SK-MEL-5 (cell line): ENCODE measurements at places on chromosomes 1 and 21. TPM values are rescaled to one million over a fixed set of nuclear protein-coding genes. Genes with fewer than 3 reads are reported as not detected.

MXRA8 gene
- 0.08 TPM in 1 of 2 replicates, not detected in the other for total RNA-seq

LAX1 gene
- not detected in 2 replicates for total RNA-seq

SYDE2 gene
- 2.0 and 2.6 TPM in 2 replicates for total RNA-seq

PADI2 gene
- 1.7 and 2.4 TPM in 2 replicates for total RNA-seq

RPAP2 gene
- 22.6 TPM in 2 replicates for total RNA-seq

GLIS1 gene
- 0.16 TPM in 1 of 2 replicates, not detected in the other for total RNA-seq

CRYBG2 gene
- not detected in 2 replicates for total RNA-seq

ATPAF1 gene
- total RNA-seq = 62.9 and 68.8 TPM in 2 replicates

LCE3E gene
- total RNA-seq = not detected in 2 replicates

KIAA1614 gene
- 0.08 and 0.32 TPM in 2 replicates for total RNA-seq

SPRR2F gene
- 0.18 and 0.51 TPM in 2 replicates for total RNA-seq

SNRPE gene
- 140 and 176 TPM in 2 replicates for total RNA-seq

NTMT2 gene
- total RNA-seq = not detected in 2 replicates

- no peak for DNase-seq
These were observed 2.6 kb upstream of the TMCO4 start for GRCh38 chr1:19802269-19802668.

- no peak for DNase-seq
These were observed 28.4 kb upstream of the CEP350 start for GRCh38 chr1:179925922-179926849.

DNA sequence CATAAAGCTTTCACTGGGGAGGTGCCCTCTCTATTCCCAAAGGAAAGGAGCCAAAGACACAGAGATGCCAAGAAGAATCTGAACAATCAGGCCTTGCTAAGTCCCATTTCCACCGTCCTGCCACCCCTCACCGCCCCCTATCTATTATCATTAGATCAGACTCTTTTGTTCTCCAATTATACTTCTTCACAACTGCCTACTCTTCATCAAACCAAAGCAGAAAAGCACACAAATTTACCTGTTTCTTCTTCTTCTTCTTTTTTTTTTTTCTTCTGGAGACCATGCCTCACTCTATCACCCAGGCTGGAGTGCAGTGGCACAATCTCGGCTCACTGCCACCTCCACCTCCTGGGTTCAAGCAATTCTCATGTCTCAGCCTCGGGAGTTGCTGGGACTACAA, 43.1 kb upstream of the ARHGEF10L start:
- DNase-seq = no peak

GRCh38 chr1:1322952-1323351, 1.5 kb downstream of the INTS11 start:
- DNase-seq = no peak

- no peak for DNase-seq
These were observed 1.5 kb upstream of the CD244 start for GRCh38 chr1:160864173-160864572.

- no peak for DNase-seq
These were observed 39.2 kb upstream of the GRIK1 start for GRCh38 chr21:29979043-29979442.

DNA sequence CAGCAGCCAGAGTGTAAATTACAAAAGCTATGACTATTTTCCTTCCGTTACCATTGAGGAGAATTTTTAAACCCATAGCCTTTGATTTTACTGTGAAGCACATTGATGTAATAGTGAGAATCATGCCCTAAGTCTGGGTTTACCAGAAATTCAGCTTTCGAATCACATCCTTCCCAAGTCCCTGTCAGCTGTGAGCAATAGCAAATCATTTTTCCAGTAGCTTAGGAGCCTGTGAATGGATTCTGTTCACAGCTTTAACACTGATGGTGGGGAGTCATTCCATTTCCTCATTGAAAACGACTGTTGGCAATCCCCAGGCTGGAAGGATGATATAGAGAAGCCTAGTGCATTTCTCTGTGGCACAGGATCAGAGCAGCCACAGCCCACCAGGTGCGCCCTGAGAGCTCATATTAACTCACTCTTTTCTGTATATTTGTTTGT, 82.2 kb upstream of the C1orf105 start:
- DNase-seq = no peak

DNA sequence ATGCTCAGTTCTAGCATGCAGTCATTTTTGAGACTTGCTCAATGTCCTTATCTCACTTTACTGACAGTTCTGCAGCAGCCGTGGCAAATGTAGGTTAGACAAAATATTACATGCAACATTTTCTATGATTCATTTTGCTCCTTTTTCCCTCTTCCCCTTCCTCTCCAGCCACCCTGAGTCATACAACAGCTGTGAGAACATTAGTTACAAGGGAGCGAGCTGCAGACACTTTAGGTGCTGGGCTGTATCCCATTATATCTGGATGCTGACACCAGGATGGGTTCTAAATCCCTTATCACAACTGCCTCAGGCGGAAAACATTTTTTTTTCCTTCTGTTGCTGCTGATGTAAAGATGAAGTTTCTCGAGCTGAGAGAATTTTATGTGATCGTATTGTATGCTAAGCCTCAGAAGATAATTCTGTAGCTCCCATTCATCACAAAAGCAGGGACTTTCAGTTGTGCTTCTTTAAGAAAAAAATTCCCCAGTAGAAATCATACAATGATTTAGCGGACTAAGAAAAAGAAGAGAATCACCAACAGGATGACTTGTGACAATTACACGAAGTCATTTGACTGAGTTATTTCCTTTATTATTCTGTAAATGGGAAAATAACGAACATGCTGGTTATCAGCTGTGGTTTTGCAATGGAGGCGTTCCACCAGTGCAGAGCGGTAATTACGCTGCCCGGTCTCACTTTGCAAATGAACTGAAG, 345.0 kb downstream of the DISC1 start:
- no peak for DNase-seq

GRCh38 chr1:5768014-5768413, 224.2 kb downstream of the NPHP4 start:
- peak; percentile 13 for DNase-seq

GRCh38 chr1:1928231-1929101, 9.4 kb upstream of the TMEM52 start:
- DNase-seq = no peak

DNA sequence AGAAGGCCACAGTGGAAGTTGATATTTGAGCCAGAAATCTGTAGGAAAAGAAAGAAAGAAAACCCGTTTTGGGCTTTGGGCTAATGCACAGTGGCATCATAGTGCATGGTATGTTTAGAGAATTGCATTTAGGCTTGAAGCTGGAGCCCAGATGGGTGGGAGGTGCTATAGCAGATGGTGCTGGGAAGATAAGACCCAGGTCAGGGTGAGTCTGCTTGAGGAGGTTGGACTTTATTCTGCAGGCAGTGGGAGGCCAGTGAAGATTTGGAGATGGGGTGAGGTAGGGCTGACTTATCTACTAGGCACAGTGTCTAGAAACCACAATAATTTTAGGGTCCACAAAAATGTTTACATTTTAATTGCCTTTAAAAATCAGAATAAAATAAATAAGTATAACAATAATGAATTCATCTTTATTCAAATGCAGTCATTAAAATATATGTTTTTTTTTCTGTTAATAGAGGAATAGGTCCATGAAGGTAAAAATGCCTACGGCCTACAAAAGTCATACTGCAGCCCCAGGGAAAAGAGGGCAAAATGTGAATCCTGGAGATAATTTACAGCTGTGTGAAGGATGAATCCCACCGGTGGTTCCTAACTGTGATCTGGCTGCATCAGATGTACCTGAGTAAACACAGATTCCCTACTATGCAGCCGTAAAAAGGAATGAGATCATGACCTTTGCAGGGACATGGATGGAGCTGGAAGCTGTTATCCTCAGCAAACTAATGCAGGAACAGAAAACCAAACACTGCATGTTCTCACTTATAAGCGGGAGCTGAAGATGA, 8.7 kb downstream of the DNAJC6 start:
- DNase-seq = no peak

GRCh38 chr1:80755944-80756343, 1044.8 kb upstream of the ADGRL2 start:
- no peak for DNase-seq

DNA sequence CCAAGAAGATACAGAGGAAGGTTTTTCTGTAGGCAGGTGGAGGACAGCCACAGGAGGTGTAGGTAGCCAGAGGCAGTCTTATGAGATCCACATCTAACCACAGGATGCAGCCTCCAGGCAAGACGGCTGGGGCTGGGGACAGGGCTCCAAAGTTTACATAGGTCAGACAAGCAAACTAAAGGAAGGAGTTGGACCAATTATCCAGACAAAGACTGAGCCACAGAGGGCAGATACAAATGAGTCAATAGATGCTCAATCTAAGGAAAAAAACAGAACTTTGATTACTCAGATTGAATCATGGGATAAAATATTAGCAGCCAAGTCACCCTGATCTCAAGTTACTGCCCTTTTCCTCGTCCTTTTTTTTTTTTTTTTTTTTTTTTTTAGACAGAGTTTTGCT, 91.6 kb downstream of the RGS7 start:
- DNase-seq = no peak

GRCh38 chr1:85049735-85050166, 1.5 kb upstream of the MCOLN3 start:
- DNase-seq = no peak

DNA sequence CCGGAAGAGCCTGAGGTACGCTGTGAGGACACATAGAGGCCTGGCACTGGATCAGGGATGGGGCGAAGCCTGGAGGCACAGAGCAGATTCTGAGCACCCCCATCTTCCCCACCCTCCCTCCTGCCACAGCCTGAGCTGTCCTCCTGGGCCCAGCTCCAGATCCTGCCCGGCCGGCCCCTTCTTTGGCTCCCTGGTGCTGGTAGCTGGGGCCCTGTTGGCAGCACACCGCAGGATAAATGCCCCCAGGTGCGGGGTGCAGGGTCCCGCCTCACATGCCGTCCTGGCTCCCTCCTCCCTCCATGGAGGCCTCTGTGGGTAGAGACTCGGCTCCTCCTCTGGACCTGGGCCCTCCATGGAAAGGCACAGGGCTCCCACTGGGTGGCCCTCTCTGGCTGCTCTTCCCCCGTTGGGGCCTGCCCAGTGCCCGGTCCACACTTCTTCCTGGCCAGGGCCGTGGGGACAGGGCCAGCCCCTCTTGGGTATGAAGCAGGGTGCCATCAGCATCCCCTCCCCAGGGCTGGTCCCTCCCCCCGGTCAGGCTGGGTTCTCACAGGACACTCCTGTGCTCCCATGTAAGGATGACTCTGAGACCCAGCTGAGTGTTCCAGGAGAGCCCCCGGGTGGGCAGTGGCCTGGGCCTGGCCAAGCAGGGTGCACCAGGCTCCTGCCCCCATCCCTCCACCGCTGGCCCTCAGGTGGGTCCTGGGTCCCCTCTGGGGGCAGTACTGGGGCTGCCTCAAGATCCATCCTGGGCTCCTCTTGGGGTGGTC, 1.1 kb upstream of the OBSCN start:
- no peak for DNase-seq

DNA sequence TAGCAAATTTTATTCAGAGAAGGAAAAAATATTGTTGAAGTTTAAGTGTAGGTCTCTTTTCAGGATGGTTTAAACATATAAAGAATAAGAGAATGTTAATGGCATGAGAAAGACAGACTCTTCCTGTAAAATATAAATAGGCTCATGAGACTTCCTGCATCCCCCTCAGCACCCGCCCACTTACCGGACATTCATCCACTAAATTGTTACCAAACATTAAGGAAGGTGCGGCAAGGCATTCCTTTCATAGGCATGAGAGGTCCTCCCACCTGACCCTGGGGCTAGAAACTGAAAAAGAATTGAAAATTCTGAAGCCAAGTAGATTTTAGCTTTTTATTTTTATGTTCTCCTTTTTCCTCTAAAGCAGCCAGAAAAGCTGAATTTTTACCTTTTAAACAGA, 10.6 kb upstream of the USP1 start:
- peak; percentile 45 for DNase-seq

- peak; percentile 60 for DNase-seq
These were observed 330.9 kb downstream of the S1PR1 start for GRCh38 chr1:101567582-101568189.

GRCh38 chr21:25896501-25897056, 161.8 kb downstream of the GABPA start:
- peak; percentile 19 for DNase-seq

DNA sequence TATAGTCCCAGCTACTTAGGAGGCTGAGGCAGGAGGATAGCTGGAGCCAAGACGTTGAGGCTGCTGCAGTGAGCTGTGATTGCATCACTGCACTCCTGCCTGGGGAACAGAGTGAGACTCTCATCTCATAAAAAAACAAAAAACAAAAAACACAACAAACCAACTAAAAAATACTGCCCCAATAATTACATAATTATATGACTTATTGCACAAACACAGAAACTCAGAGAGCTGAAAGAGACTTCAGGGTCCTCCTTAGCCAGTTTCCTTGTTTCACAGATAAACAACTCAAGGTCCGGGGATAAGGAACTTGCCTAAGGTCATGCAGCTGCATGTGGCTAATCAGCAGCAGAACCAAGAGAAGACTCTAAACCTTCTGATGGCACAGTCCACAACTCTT, 11.9 kb downstream of the EXTL2 start:
- DNase-seq = no peak

DNA sequence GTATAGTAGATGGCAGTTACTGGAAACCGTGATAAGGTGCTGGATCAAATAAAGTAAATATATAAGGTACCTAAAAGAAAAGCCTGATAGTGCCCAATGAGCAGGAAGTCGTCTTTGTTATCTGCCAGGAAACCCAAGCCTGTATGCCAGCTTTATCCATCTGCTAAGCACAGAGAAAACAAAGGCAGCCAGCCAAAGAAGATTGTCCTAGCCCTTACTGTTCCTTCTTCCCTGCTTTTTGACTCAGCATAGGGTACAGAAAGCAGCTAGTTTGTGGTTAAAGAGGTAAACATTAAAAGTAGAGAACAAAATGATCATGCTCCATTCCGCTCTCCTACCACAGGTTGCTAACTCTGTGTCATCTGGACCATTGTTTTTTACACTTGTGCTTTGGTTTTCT, 10.1 kb downstream of the KRTAP22-2 start:
- no peak for DNase-seq

DNA sequence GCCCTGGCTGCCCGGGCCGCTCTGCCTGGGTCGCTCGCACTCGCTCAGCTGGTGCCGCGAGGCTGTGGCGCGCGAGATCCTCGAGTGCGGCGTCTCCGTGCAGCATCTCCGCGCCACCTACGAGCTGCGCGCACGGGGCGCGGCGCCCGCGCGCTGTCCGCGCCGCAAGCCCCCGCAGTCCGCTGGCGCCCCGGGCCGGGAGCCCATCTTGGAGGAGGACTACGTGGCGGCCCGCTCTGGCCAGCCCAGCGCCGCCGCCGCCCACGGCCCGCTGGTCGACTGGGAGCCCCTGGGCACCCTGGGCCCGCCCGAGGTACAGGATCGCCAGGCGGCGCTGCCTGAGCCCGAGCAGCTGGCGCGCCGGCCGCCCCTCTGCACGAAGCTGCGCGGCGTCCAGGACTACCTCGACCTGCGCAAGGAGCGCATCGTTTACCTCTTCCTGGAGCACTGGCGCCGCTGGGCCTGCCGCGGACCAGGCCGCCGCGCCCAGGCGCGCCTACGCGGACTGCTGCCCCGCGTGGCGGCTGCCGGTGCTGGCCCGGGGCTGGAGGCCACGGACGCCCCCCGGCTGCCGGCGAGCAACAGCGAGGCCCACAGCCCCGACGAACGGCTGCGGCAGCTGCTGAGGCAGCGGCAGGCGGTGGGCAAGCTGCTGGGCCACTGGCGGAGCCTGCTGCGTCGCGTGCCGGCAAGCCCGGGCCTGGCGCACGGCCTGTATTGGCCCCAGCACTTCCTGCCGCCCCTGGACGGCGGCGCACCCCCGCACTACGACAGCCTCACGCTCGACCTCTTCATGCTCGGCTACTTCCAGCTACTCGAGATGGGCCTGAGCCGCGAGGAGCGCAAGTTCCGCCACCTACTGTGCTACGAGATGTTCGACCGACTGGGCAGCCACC, 10.9 kb downstream of the TNFRSF25 start:
- no peak for DNase-seq
